ENCODE measurements at places on chromosomes 5 and 9.

DNA sequence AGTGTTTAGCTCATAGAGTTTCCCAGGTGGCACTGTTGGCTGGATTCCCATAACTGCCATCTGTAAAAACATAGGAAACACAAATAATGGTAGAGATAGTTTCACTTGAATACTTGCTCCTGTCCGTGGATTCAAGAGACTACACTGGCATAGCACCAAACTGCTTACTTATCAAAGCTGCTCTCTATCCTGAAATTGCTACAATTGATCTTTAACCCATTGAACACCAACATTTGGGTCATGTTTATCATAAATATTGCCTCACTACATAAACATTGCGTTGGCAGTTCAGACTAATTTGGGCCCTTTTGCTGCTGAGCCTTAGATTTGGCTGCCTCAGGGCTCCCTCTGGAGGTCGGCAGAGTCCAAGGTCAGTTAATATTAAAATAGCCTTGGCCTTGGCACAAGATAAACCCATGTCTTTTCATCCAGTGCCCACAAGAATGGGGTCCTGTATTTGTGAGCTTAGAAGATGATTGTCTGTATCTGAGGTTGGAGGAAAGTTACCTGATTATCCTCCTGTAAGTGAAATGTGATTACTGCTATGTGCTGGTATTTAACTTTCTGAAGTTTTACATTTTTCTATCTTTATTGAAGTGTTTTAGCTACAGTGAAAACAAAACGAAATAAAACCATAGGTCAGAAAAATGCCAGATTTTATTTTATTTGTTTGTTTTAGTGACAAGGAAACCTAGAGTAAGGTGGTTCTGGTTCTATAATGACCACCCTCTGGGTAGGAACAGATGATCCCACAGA lies 4.0 kb upstream of the RANBP3L start:
- peak; percentile 38 for DNase-seq

- DNase-seq = peak; percentile 50
Observed at GRCh38 chr5:106140101-106140500, 1530.6 kb downstream of the EFNA5 start.

DNA sequence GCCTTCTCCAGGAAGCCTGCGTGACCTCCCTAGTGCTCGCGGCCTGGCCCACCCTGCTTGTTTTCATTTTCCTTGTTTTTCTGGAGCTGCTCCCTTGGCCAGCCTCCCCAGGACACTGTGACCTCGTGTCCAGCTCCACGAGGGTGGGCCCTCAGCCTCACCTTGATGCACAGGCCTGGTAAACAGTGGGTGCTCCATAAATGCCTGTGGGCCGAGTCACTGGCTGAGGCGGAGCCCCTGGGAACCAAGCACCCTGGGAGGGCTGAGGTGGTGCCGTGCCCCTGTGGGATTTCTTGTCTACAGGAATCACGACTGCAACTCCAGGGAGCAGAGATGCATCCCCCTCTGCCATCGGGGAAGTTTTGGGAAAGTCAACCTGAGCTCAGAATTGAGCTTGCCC lies 17.2 kb downstream of the FAM163B start:
- no peak for DNase-seq

DNA sequence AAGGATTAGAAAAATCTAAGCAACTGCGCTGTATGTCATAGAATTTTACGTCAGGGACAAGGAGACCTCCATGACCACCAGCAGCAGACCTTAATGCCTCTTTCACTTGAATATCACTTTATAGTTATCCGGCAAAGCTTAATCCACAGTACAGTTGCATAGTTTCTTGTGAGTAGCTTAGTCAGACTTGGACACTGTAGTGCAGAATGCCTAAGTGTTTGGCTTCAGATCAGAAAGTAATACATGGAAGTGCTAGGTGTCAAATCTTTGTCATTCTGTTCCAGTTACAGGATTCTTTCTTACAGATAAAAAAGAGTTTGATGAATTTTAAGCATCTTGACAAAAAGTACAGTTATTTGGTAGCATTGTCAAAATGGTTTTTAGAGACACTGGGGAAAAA lies 239.9 kb upstream of the PAPPA start:
- peak; percentile 61 for DNase-seq

DNA sequence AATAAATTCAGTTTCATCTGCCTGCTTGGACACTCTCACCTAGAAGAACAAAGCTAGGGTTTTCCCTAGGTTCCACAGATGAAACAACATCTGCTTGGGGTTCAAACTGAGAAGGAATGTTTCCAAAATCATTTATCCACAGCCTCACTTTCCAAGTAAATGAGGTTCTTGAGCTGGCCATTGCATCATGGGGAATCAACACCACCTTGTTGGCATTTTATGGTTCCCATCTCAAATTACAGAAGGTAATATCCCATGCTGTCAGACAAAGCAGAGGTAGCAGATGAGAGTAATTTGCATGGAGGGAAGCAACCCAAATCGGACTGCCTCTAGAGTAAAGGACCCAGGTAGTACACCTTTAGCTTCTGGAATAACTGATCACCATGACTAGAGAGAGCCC lies 10.5 kb upstream of the NR4A3 start:
- no peak for DNase-seq

DNA sequence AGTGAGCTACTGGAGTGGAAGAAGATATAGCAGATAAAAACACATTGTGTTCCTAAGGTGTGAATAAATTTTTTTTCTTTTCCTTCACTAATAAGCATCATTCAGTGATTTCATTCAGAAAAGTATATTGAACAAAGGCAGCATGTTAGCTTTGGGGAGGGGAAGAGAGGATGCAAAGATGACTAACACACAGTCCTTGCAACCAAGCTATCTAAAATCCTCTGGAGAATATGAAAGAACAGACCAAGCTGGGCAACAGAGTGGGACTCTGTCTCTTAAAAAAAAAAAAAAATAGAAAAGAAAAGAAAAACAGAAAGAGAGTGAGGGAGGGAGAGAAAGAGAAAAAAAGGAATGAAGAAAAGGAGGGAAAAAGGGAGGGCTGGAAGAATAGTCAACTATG lies 22.3 kb upstream of the OMD start:
- DNase-seq = no peak

GRCh38 chr5:14364576-14365472 lies 216.8 kb upstream of the OTULINL start:
- no peak for DNase-seq

DNA sequence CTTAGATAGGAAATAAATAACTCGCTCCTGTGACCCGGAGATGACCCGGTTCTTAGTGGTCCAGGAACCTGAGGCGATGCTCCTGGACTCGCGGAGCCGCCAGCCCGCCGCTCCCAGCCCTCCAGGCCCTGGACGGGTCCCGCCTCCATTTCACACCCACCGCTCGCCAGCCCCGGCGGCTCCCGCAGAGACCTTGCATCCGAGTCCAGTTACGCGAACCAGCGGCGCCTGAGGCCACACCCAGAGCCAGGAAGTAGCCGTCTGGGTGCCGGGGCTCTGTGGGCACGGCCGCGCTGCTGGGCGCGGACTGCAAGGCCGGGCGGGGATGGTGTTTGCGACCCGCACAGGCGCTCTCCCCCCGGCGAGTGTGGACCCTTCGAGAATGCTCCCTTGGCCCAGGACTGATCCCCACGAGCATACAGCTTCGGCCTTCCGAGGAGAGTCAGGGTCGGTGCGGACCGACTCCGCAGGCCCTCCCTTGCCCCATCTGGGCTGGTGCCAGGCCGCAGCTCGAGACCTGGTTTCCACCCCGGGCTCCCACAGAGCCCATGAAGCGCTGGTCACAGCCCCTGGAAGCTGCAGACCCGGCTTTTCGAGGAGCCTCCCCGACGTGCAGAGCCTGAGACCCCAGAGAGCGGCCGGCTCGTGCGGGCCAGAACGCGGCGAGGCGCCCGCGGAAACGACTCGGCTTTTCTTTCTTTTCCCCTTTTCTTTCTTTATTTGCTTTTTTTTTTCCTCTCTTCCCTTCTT lies 5.2 kb upstream of the BARX1 start:
- no peak for DNase-seq

DNA sequence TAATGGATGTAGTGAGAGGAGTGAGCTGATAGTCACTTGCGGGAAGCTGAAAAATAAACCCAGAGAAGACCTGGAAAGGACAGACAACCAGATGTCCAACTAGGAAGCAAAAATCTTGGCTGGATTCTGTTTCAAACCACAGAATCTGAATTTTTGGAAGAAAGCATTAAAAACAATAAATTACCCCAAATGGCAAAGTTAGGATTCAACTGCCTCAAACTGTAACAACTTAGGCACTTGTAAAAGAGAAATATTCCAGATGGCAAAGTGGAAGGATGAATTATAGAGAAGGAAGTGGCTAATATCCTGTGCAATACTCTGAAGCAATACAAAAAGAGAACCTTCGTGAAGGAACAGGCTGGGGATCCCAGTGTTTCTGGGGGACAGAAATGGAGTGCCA lies 46.8 kb upstream of the SLIT3 start:
- DNase-seq = no peak

GRCh38 chr5:75439276-75439675 lies 72.2 kb downstream of the CERT1 start:
- DNase-seq = no peak

DNA sequence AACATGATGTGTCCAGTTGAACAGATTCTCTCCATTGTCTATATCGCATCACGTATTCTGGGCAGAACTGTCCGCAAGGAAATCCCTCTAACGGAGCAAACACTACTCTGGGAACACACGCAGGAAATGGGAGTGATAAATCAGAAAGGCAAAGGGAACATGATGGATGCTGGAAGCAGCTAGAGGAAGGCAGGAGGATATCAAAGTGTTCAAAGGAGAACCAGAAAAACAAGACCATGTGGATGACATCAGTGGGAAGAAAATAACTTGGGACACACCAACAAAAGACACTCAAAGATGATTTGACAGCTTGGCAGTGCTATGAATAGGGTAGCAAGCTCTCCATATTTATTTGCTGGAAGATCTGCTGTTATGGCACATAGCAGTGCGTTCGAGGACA lies 142.9 kb downstream of the PLK2 start:
- DNase-seq = no peak

DNA sequence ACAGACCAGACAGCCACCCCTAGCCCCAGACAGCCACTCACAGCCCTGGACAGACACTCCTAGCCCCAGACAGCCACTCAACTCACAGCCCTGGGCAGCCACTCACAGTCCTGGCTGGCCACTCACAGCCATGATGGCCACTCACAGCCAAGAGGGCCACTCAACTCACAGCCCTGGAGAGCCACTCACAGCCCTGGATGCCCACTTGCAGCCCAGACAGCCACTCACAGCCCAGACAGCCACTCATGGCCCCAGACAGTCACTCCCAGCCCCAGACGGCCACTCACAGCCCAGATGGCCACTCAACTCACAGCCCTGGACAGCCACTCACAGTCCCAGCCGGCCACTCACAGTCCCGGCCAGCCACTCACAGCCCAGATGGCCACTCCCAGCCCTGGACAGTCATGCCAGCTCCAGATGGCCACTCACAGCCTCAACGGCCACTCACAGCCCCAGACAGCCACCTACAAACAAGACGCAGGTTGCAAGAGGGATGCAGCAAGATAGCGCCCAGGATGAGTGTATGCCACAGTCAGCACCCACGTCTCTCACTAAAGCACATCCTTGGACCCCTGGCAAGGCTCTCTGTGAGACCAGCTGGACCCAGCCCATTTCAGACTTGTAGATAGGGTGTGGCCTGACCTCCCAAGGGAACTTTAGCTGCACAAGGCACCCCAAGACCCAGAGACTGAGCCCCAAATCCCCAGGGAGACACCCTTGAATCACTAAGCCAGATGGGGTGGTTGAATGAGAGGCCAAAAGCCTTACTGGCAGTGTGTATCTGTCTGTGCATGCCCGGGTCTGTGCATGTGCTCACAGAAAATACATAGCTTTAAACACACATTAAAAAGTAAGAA lies 22.4 kb downstream of the ZDHHC11B start:
- DNase-seq = no peak

- DNase-seq = peak; percentile 9
Observed at GRCh38 chr5:94244921-94245320, 373.5 kb downstream of the KIAA0825 start.

- no peak for DNase-seq
Observed at GRCh38 chr5:172008689-172009141, 2.3 kb upstream of the FBXW11 start.

DNA sequence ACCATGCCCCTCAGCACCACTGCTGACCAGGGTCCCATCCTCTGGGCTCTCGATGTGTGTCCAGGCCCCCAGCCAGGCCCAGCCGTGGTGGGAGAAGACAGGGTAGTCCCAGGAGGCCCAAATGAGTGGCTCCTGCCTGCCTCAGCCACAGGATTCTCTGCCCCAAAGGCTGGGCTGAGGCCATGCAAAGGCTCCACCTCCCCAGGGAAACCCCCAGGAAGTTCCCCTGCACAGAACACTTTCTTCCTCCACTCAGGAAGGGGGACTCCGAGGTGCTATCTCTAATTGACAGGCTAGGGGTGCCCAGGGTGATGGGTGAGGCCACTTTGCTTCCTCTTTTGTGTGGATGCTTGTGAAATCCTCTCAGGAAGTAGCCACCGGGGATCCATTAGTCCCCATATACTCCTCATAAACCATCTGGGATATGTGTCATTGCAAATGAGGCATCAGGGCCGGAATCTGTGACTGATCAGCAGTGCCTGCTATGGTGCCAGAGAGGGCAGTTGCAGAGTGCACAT lies 23.1 kb upstream of the TDRD7 start:
- DNase-seq = no peak

- DNase-seq = no peak
Observed at GRCh38 chr5:57358796-57359592, 123.6 kb downstream of the ACTBL2 start.

DNA sequence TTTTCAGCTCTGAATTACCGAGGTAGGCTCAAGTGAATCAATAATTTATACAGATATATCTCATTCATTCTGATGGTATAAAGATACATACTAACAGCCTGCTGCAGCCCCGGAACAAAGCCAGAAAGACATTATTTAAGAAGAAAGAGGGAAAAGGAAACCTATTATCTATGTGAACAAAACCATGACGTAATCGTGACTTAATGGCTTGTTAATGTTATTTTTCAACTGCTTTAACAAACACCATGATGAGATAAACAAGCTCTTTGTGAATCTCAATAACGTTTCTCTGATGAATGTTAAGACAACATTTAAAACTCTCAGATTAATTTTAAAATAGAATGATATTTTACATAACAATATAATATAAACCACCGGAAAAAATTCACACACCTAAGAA lies 237.1 kb downstream of the SLF1 start:
- no peak for DNase-seq

DNA sequence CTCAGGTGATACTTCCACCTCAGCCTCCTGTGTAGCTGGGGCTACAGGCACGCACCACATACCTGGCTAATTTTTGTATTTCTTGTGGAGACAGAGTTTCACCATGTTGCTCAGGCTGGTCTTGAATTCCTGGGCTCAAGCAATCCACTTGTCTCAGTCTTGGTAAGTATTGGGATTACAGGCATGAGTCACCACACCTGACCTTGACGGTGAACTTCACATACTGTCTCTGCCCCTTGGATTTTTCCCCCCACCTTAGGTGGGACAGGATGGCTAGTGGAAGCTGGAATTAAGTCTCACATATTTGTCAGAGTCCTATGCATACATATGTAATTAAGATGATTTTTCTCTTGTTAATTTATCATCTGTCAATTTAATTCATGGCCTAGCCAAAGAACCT lies 20.9 kb upstream of the RFK start:
- DNase-seq = no peak

Measured in IMR-90 (cell line).